Nucleus accumbens (tissue), 56 donors: ENCODE measurements at places on chromosomes 6 and 20.

DNA sequence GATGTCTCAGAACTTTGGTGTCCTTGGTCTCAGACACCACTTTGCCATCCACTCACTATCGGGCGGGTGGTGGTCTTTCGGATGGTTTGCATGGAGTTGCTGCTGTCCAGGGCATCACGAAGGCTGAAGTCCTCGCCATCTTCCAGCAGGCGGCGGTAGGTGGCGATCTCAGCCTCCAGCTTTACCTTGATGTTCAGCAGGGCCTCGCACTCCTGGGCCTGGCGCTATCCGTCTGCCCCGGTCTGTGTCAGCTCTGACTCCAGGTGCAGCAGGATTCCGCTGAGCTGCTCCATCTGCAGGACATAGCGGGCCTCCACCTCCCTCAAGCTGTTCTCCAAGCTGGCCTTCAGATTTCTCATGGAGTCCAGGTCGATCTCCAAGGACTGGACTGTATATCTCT, 36.0 kb downstream of the ZNF311 start:
- DNase-seq = no peak

- DNase-seq = peak; percentile 48
Measured at GRCh38 chr6:169725125-169726048, 1.1 kb upstream of the PHF10 start.

- no peak for DNase-seq
Measured at GRCh38 chr20:19628570-19629134, 129.4 kb upstream of the RIN2 start.

DNA sequence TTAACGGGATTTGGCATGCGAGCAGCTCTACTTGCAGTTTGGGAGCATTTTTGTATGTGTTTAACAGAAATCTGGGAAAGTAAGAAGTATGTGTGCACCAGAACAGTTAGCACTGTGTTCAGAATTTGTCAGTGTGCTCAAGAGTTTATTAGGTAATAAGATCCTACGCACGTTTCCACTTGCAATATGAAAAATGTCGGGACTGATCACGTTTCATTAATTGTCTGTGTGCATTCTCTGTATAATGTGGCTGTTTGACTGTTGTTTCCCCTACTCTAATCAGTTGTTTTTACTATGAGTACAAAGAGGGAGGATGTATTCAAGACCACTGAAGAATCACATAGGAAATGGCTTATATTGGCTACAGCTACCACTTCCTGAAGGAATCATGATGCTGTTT, 349.7 kb upstream of the POU3F2 start:
- DNase-seq = no peak

DNA sequence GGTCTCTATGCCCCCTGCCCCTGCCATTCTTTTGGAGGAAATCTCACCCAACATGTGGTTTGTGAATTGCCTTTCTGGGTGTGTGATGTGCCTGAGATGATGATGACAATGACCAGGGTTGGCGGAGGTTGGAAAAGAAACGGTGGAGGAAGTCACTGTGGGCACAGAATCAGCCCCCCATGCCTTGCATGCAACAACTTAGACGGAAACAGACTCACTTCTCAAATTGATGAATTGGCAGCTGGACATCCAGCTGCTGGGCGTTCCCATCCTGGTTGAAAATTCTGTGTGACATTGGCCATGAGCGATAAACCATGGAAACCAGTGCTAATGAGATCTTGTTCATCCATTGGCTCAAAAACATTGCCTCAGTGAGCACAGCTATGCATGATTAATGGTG, 95.8 kb upstream of the LY86 start:
- DNase-seq = no peak

DNA sequence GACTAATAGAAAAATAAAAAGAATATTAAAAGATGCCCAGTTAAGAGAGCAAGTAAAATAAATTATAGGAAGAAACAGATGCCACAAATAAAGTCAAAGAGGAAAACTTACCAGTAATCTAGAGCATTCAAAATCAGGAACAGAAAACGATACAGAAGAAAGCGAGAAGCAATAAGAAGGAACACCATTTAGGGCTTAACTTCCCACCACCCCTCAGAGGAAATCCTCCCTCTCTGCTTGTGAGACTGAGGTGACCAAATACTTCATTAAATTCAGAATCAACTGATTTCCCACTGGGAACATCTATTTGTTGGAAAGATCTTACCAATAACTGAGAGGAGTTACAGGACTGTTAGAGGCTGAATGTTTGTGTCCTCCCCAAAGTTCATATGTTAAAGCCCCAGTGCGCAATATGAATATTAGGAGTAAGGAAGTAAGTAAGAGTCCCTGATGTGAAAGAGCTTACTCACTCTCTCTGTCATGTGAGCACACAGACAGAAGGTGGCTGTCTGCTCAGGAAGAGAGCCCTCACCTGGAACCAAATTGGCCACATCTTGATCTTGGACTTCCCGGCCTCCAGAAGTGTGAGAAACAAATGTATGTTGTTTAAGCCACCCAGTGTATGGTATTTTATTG, 19.5 kb downstream of the KATNA1 start:
- DNase-seq = no peak

DNA sequence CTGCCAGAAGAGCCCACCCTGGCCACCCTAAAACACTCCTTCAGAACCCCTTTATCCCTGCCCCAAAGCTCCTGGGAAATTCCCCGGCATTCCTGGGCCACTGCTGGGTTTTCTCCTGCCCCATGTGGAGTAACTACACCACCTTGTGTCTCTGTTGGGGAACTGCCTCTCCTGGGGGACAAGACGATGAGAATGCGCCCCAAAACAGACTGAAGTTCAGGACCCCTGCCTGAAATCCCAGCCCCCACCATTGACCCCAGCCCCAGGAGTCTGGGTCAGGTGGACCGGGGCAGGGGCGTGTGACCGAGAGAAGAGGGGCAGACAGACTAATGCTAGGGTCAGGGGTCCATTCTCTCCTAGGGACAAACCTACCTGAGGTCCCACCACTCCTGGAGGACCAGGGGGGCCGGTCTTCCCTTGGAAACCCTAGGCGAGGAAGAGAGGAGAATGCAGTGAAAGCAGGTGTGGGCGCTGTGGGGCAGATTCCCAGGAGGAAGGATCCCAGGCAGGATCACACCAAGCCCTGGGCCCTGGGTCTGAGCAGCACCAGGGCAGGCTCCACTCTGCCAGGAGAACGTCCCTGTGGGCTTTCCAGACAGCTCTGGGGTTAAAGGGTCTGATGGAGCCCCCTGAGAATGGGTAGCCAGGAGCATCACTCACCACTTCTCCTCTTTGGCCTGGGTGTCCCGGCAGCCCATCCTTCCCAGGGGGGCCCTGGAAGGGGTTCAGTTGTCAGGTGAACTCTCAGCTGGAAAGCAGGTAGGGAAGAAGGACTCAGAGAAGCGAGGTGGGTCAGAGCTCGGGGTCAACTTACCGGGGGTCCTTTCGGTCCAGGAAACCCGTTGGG, 19.4 kb downstream of the COL11A2 start:
- no peak for DNase-seq

DNA sequence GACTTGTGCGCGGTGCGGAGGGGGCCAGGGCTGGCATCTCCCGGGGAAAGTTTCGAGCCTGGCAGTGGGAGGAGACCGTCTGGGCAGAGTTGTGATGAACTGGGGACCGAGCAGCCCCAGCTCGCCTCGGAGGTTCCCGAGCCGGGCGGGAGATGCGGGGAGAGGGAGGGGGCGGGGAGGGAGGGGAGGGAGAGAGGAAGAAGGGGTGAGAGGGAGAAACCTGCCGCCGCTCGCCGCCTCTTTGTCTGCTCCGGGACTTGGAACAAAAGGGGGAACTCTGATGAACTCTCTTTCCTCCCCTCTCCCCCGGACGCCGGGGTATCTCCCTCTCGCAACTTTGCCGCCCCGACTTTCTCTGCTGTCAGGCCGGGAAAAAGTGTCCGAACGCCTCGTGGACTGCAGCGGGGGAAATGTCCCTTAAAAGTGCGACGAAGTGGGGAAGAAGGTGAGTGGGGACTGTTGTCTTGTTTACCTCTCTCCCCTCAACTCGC, 72.7 kb downstream of the SOX4 start:
- no peak for DNase-seq

DNA sequence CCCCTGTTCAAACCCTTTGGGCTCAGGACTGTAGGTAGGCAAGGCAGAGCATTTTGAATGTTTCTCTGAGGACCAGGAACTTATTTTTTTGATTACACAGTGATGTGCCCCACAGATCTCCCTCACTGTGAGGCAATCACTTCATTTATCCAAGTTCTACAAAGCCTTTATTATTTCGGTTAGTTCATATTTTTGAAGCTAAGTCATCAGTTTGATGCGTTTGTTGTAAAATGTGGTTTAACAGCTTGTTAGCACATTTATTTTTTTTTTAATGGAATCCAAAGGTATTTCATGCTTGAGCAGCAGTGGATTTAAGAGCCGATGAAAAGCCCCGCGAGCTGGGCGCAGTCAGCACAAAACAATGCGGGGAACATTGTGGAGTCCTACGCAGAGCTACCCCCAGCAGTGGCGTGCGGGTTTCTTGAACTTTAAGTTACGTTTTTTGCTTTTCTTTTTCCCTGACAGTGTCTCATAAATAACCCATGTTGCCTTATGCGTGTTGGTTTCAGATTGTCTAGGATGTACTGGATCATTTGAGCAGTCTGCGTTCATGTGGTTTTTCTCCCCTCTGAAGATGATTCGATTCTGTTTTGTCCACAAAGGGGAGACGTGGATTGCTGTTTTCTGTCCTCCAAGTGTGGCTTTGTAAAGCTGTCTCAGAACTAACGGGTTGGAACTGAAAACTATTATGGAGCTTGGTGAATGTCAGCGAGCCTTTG, 233.6 kb upstream of the BMP2 start:
- DNase-seq = no peak

GRCh38 chr20:37193226-37193625, 13.9 kb upstream of the MROH8 start:
- no peak for DNase-seq

- DNase-seq = no peak
Measured at GRCh38 chr20:21656308-21657067, 49.0 kb upstream of the PAX1 start.

DNA sequence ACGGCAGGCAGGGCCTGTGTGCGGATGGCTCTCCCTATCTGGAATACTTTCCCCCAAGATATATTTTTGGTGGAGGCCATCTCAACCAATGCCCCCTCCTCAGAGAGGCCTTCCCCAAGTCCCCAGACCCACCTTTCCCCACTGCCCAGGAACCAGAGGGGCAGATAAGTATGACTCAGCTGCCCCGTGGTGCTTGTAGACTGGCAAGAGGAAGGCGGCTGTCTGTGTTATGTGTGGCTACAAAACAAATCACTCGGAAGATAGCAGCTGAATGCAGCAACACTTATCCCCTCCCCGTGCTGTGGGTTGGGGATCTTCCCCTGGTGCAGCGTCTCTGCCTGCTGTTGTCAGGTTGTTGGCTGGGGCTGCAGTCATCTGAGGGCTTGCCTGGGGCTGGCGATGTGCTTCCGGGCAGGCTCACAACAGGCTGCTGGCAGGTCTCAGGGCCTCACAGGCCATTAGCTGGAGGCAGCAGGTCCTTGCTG, 7.1 kb downstream of the NPEPL1 start:
- DNase-seq = no peak

DNA sequence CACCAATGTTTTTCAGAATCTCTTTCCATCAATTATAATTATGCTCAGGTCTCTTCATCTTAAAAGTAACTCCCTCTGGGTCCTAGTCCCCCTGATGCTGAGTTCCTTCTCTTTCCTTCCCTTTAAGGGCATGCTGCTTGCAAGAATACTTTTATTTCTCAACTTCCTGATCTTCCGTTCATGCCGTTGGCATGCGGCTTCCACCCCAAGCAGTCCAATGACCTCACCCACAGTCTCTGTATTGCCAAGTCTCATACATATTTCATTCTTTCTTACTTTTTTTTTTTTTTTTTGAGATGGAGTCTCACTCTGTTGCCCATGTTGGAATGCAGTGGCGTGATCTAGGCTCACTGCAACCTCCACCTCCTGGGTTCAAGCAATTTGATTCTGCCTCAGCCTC, 83.5 kb downstream of the NDUFAF5 start:
- no peak for DNase-seq

DNA sequence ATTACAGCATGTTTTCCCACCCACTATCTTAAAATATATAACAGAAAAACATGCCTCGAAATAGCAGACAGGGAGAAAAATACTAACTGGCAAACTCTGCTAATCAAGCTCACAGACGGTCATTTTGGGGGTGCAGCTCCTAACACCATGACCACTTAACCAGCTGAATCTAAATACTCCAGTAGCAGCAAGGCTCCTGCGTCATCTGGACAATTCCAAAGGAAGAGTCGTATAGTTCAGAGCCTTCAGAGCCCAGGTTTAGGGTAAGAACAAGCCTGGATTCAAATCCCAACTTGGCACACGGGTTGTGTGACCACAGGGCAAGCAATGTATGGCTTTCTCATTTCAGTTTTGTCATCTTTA, 81.3 kb upstream of the COL21A1 start:
- DNase-seq = no peak

- DNase-seq = no peak
Measured at GRCh38 chr6:94414041-94414440, 994.7 kb upstream of the EPHA7 start.

DNA sequence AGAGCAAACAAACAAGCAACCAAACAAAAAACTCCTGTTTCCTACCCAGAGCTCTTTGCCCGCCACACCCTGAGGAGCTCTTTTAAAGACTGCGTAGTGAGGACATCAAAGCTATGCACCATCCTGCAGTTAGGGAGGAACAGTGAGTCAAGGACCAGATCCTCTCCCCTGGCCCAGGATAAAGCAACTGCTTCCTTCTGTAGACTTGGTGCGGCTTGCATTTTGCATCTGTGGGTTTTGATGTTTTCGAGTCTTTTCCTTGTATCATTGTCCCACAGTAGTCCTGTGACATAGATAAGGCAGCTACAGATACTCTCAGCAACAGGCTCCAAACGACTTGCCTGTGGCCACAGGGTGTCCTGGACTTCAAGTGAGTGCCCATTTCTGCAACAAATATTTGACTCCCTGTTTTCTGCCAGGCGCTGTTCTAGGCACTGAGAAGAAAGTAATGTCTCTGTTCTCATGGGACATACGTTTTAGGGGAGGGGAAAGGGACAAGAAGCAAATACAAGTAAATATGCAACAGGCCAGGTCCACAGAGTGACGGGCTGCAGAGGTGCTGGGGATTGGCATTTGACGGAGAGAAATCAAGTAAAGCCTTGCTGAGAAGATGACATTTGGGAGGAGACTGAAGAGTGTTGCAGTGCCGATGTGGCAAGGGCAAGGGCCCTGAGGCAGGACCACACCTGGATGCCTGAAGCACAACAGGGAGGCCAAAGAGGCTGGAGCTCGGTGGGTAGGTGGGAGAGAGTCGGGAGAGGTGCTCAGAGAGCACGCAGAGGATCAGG, 35.9 kb upstream of the MAP3K4 start:
- DNase-seq = no peak

- DNase-seq = no peak
Measured at GRCh38 chr20:22729180-22729579, 144.8 kb upstream of the FOXA2 start.

GRCh38 chr6:82910820-82911219, 154.8 kb downstream of the UBE3D start:
- no peak for DNase-seq

DNA sequence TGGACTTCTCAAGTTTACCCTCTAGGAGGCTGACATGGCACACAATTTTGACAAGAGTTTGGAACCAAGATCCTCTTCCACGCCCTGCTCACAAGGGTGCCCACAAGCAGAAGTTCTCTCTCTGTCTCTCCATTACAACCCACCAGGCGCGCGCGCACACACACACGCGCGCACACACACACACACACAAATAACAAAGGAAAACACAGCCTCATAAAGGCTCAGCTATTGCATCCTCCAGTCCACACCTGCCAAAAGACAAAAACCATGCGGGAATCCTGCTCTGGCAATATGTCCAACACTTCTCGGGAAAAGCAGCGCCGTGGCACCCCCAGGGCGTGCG, 870 bp downstream of the PAK5 start:
- DNase-seq = no peak

- no peak for DNase-seq
Measured at GRCh38 chr20:60820918-60821317, 431.1 kb upstream of the CDH4 start.
